ENCODE measurements at places on chromosomes 7 and 10.
A peak's percentile ranks its signal among the peaks of the same experiment; 100 is the strongest.

GRCh38 chr10:77236700-77237099 is 400.9 kb downstream of the KCNMA1 start:
- no peak for DNase-seq

DNA sequence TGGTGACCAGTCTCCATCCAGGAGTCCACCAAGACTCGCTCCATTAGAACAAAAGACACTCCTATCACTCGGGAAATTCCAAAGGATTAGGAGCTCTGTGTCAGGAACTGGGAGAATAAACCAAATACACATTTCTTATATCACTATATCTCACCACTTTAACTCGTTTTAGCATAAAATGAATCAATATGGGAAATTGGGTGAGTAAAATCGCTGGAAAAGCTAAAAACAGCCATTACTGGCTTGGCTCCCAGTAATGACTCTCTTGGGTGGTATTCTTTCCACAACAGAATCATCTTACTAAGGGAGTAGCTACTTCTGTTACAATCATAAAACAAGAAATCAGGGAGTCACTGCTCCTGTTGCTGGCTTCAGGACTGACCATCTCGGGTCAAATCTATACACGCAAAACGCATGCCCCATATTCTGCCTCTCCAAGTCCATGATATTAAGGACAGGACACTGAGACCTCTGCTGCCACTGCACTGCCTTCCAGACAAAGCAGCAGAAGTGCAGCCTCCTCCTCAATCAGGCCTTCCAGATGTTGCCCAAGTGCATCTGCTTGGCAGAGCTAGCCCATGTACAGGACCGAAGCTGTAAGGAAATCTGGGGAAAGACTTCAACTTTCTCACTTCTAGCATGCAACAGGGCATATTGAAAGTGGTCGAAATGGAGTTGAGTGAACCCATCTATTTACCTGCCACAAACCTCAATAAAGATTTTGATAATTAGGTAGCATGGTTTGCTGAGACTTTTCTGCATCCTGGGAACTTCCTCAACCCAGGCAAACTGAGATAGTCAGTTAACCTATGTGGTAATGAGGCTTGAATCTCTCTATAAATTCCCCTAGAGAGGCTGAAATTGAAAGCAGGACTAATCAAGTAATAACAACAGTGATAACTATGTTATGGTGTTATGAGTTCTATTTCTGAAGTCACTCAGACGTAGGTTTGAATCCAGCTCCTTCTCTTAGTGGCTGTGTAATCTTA is 14.4 kb upstream of the PANK1 start:
- DNase-seq: no peak

DNA sequence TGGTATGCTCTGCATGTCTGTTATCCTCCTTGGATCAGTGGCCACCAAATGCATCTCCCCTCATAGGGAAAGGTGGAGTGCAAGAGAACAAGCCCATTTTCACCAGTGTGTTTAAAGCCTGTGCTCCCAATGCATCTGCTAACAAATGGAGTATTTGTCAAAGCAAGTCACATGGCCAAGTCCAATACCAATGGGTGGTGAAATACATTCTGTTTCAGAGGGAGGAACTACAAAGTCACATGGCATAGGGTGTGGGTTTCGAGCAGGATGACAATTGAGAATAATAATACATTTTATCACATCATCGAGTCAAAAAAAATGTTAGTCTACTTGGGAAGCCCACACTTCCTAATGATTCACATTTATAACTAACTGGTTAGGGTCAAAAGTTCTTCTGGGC is 62.7 kb downstream of the SUGCT start:
- no peak for DNase-seq

- DNase-seq: no peak
Measured at GRCh38 chr7:37428681-37429434, 19.8 kb downstream of the ELMO1 start.

- DNase-seq: peak; percentile 47
Measured at GRCh38 chr10:104337985-104338735, at the start of gene ITPRIP. Gene ITPRIP (minus strand): TSS chr10:104338465. CDS start chr10:104316051, 22,414 bp downstream.

DNA sequence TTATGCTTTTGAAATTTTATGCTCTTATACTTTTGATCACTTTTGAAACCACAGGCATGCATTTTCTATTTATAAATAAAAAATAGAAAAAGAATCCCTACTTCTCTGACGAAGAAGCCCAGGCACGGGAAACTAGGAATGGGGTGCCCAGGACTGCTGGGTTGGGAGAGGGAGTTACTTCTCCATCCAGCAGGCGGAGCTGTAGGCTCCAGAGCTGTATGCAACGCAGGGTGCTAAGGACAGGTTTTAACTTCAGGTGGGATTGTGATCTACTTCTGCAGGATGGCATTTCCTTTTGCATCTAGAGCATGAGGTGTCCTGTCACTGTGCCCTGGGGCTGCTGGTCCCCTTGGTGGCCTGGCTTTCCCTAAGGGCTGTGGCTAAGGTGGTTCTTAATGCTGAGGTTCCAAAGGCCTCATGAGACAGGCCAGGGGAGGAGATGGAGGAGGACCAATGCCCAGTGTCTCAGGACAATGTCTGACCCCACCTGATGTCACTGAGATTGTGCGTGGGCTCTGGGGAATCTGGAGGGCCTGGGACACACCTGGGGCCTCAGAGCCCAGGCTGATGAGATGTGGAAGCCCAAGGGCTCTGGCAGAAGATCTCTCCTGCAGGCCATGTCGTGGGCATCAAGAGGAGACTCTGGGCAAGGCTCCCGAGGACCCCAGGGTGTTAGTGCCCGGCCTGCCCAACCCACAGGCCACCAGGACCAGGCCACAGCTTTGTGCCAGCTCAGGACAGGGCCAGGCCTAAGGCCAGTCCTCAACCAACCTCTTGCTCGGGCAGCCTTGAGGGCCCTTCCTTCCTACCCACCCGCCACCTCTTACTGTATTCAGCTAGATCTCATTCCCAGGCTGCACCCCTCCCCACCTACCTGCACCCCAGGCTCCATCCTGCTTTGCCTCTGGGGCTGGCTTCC is 507 bp downstream of the CCDC201 start:
- DNase-seq: no peak

DNA sequence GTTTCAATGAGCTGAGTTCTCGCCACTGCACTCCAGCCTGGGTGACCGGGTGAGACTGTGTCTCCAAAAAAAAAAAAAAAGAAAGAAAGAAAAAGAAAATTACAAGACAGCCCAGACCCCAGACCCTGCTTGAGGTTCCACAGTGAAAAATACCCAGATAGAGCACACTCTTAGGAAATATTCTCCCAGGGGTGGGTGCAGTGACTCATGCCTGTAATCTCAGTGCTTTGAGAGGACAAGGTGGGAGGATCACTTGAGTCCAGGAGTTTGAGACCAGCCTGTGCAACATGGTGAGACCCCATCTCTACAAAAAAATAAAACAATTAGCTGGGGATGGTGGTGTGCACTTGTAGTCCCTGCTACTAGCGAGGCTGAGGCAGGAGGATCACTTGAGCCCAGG is 41.1 kb upstream of the GTF2IRD1 start:
- DNase-seq: no peak

GRCh38 chr7:6654113-6654841 is 17.2 kb downstream of the ZNF316 start:
- DNase-seq: no peak

- no peak for DNase-seq
Measured at GRCh38 chr7:36735172-36735571, 10.9 kb upstream of the AOAH start.

GRCh38 chr10:58723966-58724365 is 211.3 kb downstream of the BICC1 start:
- DNase-seq: no peak

DNA sequence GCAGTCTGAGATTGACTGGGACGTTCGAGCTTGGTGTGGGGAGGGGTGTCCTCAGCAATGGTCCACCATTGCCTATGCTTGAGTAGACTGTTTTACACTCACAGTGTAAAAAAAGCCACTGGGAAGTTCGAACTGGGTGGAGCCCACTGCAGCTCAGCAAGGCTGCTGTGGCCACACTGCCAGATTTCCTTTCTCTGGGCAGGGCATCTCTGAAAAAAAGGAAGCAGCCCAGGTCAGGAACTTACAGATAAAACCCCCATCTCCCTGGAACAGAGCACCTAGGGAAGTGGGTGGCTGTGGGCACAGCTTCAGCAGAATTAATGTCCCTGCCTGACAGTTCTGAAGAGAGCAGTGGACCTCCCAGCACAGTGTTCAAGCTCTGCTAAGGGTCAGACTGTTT is 80.3 kb downstream of the BICC1 start:
- no peak for DNase-seq

- DNase-seq: no peak
Measured at GRCh38 chr7:24660546-24660945, 87.3 kb downstream of the PALS2 start.

DNA sequence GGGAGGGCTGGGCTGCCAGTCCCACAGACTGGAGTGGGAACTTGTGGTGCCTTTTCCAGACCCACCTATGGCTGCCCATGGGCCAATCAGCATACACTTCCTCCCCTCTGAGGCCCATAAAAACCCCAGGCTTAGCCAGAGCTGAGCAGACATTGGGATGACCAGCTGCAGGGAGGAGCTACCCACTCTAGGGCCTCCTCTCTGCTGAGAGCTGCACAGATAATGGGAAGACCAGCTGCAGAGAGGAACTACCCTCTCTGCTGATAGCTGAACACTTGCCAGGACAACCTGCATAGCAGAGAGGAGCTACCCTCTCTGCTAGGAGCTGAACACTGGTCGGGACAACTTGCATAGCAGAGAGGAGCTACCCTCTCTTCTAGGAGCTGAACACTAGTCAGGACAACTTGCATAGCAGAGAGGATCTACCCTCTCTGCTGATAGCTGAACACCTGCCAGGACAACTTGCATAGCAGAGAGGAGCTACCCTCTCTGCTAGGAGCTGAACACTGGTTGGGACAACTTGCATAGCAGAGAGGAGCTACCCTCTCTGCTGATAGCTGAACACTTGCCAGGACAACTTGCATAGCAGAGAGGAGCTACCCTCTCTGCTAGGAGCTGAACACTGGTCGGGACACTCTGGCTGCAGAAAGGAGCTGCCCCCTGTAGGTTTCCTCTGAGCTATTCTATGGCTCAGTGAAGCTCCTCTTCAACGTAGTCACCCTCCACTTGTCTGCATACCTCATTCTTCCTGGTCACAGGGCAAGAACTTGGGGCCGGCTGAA is 88.3 kb upstream of the CACUL1 start:
- no peak for DNase-seq

DNA sequence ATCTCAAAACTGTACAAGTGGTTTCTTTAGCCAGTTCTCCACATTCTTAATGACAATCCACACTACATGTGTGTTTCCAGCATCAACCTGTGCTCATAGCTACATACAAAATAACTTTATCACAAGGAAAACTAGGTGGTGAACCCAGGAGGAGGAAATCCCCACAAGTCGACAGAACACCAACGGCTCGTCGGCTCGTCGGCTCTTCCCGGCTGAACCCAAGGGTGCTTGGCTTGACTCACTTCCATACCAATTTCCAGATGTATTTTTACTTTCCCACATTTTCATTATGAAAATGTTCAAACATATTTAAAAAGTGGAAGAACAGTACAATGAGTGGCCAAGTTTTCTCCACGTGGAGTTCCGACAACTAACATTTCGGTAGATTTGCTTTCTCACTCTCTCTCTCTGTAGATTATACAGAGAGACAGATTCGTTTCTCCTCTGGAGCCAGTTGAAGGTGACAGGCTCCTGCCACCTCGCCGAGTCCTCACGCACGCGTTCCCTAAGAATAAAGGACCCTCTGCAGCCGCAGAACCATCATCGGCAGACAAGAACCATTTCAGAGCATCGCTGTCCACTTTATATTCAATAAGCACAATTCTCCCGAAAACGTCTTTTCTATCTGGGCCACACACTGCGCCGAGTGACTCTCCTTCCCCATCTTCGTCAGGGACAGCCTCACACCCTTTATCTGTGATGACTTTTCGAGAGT is 53.3 kb downstream of the DIP2C start:
- DNase-seq: no peak

DNA sequence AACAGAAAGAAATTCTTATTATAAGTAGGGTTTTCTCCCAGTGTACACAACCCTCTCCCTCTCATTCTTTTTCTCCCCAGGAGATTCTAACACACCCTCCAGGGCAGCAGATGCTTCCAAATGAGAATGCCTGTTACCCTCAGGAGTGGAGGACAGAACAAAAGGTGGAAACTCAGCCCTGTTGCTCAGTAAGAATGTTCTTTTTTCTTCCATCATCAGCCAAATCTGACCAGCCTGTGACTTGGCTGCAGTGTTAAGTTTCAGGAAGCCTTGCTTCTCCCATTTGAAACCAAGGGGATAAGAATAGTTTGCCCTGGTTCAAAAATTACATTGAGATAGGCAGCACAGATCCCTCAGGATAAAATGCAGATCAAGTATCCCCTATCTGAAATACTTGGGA is 77.5 kb upstream of the EEPD1 start:
- DNase-seq: no peak

GRCh38 chr10:86981716-86982115 is 13.4 kb downstream of the ADIRF start:
- no peak for DNase-seq

DNA sequence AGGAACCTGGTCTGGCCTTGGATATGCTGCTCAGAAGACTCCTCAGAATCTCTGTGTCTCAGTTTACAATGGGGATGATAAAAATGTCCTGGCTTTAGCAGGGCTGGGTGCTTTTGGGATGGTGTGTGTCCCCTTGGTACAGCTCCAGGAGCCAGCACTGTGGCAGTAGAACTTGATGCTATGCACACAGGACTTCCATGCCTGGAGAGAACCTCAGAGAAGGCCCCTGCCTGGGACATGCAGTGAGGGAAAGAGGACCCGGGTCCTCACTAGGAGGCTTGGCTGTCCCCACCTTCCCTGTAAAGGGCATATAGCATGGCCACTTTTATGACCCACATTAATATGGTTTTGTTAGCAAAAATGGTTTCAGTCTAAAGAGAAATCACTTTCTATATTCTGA is 100.5 kb downstream of the GLRX3 start:
- no peak for DNase-seq
